ENCODE measurements at places on chromosomes 1 and 21. TPM values are rescaled to one million over a fixed set of nuclear protein-coding genes. Genes with fewer than 3 reads are reported as not detected.

Gene IL19
- total RNA-seq: not detected

Gene LORICRIN
- total RNA-seq: not detected

DNA sequence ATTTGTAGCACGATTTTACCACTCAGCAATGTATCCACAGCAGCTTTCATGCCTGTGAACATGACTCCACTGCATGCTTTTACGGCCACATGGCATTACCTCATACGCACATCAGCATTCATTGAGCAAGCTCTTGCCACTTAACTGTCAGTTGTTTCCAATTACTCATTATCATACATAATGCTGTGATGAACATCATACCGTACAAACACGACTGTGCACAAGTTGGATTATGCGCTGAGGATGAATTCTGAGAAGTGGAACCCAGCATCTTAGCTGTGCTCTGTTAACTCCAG lies 9.6 kb downstream of the UMODL1 start:
- H3K27me3 ChIP-seq: no peaks in the 10 kb centered on the region
- no peak overlapping the region for H3K4me3 ChIP-seq
- no peaks in the 10 kb centered on the region for H3K4me1 ChIP-seq
- H3K36me3 ChIP-seq: no peaks in the 10 kb centered on the region

DNA sequence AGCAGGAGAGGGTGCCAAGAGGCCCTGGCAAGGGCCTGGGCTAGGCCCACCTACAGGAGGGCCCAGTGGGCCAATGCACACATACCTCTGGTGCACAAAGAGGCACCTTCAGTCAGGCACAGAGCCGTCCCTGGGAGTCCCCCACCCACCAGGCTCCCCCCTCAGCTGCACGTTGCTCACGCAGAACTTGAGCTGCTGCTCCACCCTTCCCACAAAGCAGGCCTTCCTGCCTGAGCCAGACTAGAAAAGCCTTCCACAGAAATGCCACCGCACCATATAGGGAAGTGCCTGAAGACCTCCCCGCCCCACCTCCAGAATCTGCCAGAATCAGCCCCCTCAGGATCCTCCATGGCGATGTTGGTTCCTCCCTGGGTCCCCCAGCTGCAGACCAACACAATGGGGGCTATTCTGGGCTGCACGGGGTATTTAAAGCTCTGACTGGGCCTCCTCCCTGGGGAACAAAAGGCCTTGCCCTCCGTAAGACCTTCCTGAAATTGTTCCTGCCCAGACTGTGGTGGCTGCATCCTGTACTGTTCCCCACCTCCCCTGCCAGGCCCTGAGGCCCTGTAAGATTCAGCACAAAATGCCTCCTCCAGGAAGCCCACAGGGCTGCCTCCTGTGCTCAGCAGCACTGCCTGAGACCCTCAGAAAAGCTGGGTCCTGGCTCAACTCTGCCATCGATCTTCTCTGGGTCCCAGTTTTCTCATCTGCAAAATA lies 27.2 kb downstream of the HSPG2 start:
- H3K4me1 ChIP-seq: peaks cover 4% of the 10 kb centered on the region
- DNase-seq: peak; percentile 47
- H3K27ac ChIP-seq: no peak overlapping the region
- H3K4me3 ChIP-seq: no peak overlapping the region
- H3K36me3 ChIP-seq: no peaks in the 10 kb centered on the region

GRCh38 chr1:40210511-40211204 lies 37.1 kb upstream of the TMCO2 start:
- peaks cover 35% of the 10 kb centered on the region for H3K36me3 ChIP-seq
- no peaks in the 10 kb centered on the region for H3K27me3 ChIP-seq
- no peak overlapping the region for H3K27ac ChIP-seq
- peaks cover 11% of the 10 kb centered on the region for H3K4me1 ChIP-seq
- H3K4me3 ChIP-seq: no peak overlapping the region

DNA sequence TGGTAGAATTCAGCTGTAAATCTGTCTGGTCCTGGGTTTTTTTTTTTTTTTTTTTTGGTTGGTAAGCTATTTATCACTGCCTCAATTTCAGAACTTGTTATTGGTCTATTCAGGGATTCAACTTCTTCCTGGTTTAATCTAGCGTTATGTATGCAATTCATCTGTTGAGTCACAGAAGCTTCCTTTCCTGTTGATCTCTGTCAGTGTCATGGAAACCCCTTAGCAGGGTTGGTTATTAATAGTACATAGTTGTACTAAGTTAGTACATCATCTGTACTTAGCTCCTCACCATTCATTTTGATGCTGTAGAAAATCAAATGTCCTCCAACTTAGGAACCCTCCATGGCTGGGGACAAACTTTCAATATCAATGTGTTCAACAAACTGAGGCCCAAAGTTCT lies 51.0 kb upstream of the BARHL2 start:
- no peak for DNase-seq
- H3K4me3 ChIP-seq: no peak overlapping the region
- H3K27ac ChIP-seq: no peak overlapping the region
- H3K27me3 ChIP-seq: peaks cover 18% of the 10 kb centered on the region

Gene TRPM2
- 1.9 TPM for total RNA-seq

DNA sequence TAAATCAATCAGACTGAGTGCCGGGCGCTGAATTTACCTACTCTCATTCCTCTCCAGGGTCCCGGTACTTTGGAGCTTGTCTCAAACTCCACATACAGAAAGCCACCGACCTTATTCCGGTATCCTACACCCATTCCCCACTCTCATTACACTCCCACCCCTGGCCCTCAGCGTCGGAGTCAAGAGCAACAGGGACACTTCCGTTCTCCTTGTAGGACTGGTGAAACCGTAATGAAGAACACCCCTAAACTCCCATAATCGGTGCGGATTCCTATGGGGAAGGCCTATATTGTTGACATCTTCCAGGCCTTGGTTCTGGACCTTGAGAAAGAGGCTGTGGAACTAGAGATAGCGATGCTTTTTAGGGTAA lies 798 bp downstream of the ZBED6 start:
- H3K27me3 ChIP-seq: no peaks in the 10 kb centered on the region
- peak; percentile 48 for DNase-seq
- H3K27ac ChIP-seq: peak overlapping the region; percentile 94
- H3K4me3 ChIP-seq: peak overlapping the region; percentile 95
- peaks cover 36% of the 10 kb centered on the region for H3K36me3 ChIP-seq
- peaks cover 50% of the 10 kb centered on the region for H3K4me1 ChIP-seq

GRCh38 chr1:88175631-88176226 lies 508.3 kb upstream of the PKN2 start:
- no peak for DNase-seq
- no peak overlapping the region for H3K4me3 ChIP-seq
- H3K4me1 ChIP-seq: no peaks in the 10 kb centered on the region
- peaks cover 4% of the 10 kb centered on the region for H3K27me3 ChIP-seq

- no peaks in the 10 kb centered on the region for H3K4me1 ChIP-seq
- DNase-seq: no peak
- no peaks in the 10 kb centered on the region for H3K36me3 ChIP-seq
- no peak overlapping the region for H3K4me3 ChIP-seq
- no peak overlapping the region for H3K27ac ChIP-seq
Observed at GRCh38 chr1:175735144-175735543, 8.3 kb downstream of the TNR start.

GRCh38 chr1:24490101-24490781 lies 12.4 kb upstream of the RCAN3 start:
- peak; percentile 25 for DNase-seq
- H3K27ac ChIP-seq: no peak overlapping the region
- H3K4me3 ChIP-seq: no peak overlapping the region
- H3K27me3 ChIP-seq: no peaks in the 10 kb centered on the region

Gene CELA2B
- total RNA-seq: not detected

Gene BRDT
- total RNA-seq: not detected

GRCh38 chr1:229253151-229253974 lies 17.5 kb upstream of the RAB4A start:
- no peaks in the 10 kb centered on the region for H3K36me3 ChIP-seq
- H3K4me1 ChIP-seq: peaks cover 55% of the 10 kb centered on the region
- peak overlapping the region; percentile 76 for H3K27ac ChIP-seq

Gene TAL1
- not detected for total RNA-seq

- peak overlapping the region; percentile 89 for H3K4me3 ChIP-seq
- peak overlapping the region; percentile 99 for H3K27ac ChIP-seq
- peaks cover 61% of the 10 kb centered on the region for H3K4me1 ChIP-seq
- H3K36me3 ChIP-seq: peaks cover 7% of the 10 kb centered on the region
- H3K27me3 ChIP-seq: no peaks in the 10 kb centered on the region
- DNase-seq: peak; percentile 93
Observed at GRCh38 chr1:150562446-150563339, 13.5 kb downstream of the ADAMTSL4 start.

Gene UQCRH
- total RNA-seq: 351 TPM

- DNase-seq: no peak
- H3K36me3 ChIP-seq: no peaks in the 10 kb centered on the region
- no peaks in the 10 kb centered on the region for H3K27me3 ChIP-seq
- H3K27ac ChIP-seq: no peak overlapping the region
- H3K4me1 ChIP-seq: no peaks in the 10 kb centered on the region
Observed at GRCh38 chr1:219514728-219515127, 98.2 kb downstream of the ZC3H11B start.

GRCh38 chr1:153573351-153573750 lies 7.7 kb upstream of the S100A2 start:
- peaks cover 16% of the 10 kb centered on the region for H3K27me3 ChIP-seq
- H3K4me3 ChIP-seq: no peak overlapping the region
- peak overlapping the region; percentile 64 for H3K27ac ChIP-seq
- peaks cover 46% of the 10 kb centered on the region for H3K4me1 ChIP-seq
- no peaks in the 10 kb centered on the region for H3K36me3 ChIP-seq
- DNase-seq: no peak

Gene LYPD8
- total RNA-seq: not detected

DNA sequence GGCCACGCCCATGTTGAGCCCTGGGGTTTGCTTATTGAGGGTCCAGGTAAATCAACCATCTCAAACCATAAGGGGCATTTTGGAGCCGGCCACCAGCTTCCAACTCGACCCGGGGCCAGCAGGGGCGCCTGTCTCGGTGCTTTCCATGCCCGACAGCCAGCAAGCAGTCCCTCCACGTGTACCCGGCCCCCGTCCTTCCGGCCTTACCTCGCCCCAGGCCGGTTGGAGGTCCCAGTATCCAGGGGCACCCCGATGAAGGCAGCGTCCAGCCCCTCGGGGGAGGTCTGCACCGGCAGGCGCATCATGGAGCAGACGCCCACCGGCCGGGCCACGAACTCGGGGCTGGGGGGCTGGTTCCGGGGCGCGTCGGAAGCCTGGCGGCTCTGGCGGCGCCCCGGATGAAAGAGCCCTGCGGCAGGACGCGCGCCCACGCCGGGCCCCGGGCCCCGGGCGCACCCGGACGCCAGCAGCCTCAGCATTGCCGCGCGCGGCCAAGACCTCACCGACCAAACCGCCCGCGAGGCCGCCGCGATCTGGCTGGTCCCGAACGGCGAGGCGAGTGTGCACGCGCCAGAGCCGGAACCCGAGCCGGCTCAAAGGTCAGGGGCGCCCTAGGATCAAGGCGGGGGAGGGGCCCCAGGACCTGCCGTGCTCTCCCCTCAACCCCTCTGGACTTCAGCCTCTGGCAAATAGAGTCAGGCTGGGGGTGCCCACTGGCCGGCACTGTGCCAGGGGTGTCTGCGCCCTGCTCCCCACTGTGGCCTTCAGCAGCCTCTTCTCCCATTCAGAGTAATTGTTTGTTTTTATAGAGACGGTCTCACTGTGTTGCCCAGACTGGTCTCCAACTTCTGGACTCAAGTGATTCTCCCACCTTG lies at the start of gene AGMAT:
Gene AGMAT, minus strand, starts transcription at position 563 of the 875 bp plus-strand sequence. Its CDS starts 84 bp downstream, at position 479.
- no peaks in the 10 kb centered on the region for H3K27me3 ChIP-seq
- peaks cover 23% of the 10 kb centered on the region for H3K4me1 ChIP-seq
- peaks cover 14% of the 10 kb centered on the region for H3K36me3 ChIP-seq
- peak within 1 kb of the TSS; percentile 76 for H3K27ac ChIP-seq

Gene TDRD10
- total RNA-seq: not detected

- no peak overlapping the region for H3K27ac ChIP-seq
- H3K4me1 ChIP-seq: no peaks in the 10 kb centered on the region
- peaks cover 55% of the 10 kb centered on the region for H3K36me3 ChIP-seq
- DNase-seq: no peak
- H3K4me3 ChIP-seq: no peak overlapping the region
- no peaks in the 10 kb centered on the region for H3K27me3 ChIP-seq
Observed at GRCh38 chr1:226360106-226360746, 47.7 kb downstream of the PARP1 start.

Gene SPRR2G
- not detected for total RNA-seq

- H3K27me3 ChIP-seq: peaks cover 4% of the 10 kb centered on the region
- DNase-seq: no peak
- H3K4me1 ChIP-seq: no peaks in the 10 kb centered on the region
Observed at GRCh38 chr1:47211796-47212269, 20.2 kb downstream of the TAL1 start.

DNA sequence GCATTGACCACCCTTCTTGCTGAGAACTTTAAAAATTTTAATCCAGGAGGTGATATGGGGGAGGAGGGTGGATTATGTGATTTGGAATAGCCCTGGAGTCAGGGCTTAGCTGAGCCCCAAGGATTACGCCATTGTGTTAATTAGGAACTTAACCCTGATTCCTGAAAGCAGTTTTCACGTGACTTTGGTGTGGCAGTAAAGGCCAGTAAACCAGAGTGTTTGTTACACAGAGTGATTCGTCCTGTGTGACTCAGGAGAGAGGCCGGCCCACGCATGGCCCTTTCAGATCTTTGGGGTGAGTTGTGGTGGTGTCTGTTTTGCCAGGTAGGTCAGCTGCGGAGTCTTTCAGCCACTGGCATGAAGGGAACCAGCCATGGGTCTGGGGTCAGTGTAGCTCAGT lies 107.6 kb downstream of the NOS1AP start:
- no peaks in the 10 kb centered on the region for H3K4me1 ChIP-seq
- H3K27me3 ChIP-seq: peaks cover 3% of the 10 kb centered on the region
- H3K4me3 ChIP-seq: no peak overlapping the region
- no peak overlapping the region for H3K27ac ChIP-seq

GRCh38 chr1:165235777-165236291 lies 120.7 kb downstream of the LMX1A start:
- peaks cover 5% of the 10 kb centered on the region for H3K4me1 ChIP-seq
- peaks cover 51% of the 10 kb centered on the region for H3K27me3 ChIP-seq
- H3K27ac ChIP-seq: no peak overlapping the region
- DNase-seq: no peak
- no peaks in the 10 kb centered on the region for H3K36me3 ChIP-seq

Gene TGFBR3
- total RNA-seq: 4.9 TPM

- H3K4me3 ChIP-seq: no peak overlapping the region
- H3K4me1 ChIP-seq: no peaks in the 10 kb centered on the region
- H3K36me3 ChIP-seq: no peaks in the 10 kb centered on the region
- DNase-seq: no peak
Observed at GRCh38 chr21:16708101-16708835, 804.6 kb upstream of the CXADR start.

DNA sequence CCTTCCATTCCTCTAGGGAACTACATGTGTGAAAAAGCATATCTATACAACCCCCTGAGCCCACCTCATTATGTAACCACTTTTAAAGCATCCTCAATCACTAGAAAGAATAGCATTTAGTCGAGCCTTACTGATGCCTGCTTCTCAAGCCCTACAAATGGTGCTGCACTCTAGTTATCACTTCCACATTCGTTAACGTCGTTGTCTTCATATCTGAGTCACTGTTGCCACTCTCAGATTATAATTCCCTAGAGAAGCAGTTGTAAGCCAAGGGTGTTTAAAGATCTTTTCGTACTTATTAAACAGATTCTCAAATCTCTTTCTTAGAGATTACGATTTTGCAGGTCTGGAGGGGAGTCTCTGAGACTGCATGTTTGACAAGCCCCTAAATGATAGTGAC lies 16.5 kb downstream of the ATP1B1 start:
- no peaks in the 10 kb centered on the region for H3K4me1 ChIP-seq
- H3K36me3 ChIP-seq: no peaks in the 10 kb centered on the region
- no peak overlapping the region for H3K4me3 ChIP-seq
- no peaks in the 10 kb centered on the region for H3K27me3 ChIP-seq

Measured in activated CD4-positive, alpha-beta memory T cell treated with anti-CD3 and anti-CD28 coated beads for 36 hours (primary cell).